ENCODE measurements at places on chromosomes 5 and 9.

GRCh38 chr9:13480693-13481092 is 201.2 kb upstream of the MPDZ start:
- no peak for DNase-seq

GRCh38 chr9:68925175-68925574 is 88.7 kb downstream of the PRKACG start:
- no peak for DNase-seq

- no peak for DNase-seq
Observed at GRCh38 chr5:134090522-134090921, 24.0 kb upstream of the TCF7 start.

DNA sequence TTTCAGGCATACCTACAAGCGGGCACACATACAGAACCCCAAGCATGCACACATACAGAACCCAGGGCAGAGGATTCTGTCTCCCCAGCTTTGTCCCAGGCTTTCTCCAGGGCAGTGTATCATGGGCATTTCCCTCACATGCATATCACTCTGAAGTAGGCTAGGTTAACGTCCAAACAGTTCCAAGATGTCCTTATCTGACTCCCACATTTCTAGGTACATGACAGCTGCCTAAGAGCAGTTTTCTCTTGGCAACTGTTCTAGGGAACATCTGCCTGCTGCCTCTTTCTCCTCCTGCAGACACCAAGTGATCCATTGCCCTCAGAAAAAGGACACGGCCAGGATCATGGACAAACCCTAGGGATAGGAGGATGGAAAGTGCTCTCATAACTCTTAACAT is 84.9 kb upstream of the NR3C1 start:
- DNase-seq = no peak

DNA sequence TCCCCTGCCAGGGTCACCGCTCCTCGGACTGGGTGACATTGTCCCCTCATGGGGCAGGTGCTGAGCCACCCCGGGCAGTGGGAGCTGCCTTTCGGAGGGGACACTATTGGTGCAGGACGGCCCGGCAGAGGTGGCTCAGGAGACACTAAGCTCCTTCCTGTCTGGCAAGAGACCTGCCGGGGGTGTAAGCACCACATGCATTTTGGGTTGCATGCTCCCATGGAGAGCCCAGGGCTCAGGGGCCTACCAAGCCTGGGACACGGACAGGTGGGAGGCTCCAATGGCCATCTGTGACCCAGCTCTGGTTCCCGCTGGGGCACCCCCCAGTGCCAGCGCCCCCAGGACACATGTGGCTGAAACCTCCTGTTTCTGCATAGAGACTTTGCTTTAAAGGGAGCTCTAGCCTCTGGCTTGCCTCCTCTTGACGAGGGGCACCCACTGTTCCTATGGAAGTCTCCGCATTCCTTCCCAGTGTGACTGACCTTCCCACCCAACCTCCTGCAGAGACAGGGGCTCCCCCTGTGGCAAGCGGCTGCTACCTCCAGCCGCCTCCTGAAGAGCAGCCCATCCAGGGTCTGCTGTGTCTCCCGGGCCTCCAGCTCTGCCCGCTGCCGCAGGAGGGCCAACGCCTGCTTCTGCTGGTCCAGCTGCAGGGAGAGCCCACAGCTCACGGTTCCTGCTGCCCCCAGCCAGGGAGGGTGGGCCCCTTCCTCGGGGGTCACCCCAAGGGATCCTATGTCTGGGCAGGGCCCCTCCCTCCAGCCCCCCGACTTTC is 28.1 kb downstream of the CCDC187 start:
- no peak for DNase-seq

DNA sequence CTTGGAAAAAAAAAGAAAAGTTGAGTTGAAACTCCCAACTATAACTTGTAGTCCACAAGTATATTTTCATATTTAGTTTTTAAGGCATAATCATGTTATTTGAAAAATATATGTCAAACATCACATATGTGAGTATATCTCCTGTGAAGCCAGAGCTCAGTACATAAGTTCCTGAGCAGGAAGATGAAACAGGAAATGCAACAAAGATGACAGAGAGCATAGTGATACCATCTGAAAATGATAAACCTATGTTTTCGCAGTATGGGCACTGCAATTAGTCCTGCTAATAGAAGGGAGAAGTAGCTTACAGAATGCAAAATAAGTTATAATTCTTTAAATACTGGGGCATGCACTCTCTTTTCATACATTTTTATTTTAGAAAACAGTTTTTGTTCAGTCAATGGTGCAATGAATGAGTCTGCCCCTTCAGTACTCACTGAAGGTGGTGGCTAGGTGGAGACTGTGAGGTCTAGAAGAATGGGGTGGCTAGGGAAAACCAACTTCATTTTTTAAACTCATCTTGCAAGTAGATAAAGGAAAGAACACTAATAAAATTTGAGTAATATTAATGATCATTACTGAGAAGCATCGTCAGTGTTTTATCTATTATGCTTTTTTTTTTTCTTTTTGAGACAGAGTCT is 54.1 kb upstream of the FYB1 start:
- DNase-seq = no peak

DNA sequence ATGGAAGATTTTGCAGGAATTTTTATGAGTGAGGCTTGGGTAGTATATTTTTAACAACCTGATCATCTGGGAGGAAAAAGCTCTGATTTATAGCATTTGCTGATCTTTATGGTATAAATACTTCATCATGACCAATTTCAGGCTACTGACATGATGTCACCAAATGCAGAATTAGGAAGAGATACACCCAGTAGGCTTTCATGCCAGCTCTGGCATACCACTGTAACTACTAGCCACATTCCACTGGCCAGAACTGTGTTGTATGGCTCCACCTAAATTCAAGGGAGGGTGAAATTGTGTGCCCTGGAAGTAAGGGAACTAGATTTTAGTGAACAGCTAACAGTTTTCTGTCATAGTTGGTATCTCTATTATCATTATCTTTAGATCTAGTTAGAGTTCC is 17.6 kb downstream of the AP3S1 start:
- no peak for DNase-seq

DNA sequence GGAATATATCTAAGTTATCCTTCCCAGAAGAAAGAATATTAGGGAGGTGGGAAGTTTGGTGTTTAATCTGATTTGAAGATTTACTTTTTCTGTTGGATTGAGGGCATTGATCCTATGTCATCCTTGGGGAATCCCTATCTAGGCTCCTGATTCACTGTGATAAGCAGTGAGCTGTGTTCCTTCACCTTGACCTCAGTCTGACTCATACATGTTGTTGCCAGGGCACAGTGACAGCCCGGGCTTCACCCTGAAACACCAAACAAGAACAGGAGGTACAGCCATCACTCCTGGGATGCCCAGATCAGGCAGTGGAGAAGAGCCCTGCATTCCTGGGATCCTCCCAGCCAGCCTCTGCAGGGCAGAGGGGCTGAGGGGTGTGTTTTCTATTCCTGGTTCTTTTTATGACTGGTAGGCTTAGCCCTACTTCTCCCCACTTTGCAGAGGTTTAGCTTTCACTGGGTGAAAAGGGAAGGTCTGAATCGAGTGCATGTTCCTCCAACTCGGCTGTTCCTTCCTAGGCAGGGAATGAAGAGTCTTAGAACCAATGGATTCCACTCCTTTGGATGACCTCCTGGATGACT is 3.1 kb upstream of the FAM53C start:
- DNase-seq = peak; percentile 40

DNA sequence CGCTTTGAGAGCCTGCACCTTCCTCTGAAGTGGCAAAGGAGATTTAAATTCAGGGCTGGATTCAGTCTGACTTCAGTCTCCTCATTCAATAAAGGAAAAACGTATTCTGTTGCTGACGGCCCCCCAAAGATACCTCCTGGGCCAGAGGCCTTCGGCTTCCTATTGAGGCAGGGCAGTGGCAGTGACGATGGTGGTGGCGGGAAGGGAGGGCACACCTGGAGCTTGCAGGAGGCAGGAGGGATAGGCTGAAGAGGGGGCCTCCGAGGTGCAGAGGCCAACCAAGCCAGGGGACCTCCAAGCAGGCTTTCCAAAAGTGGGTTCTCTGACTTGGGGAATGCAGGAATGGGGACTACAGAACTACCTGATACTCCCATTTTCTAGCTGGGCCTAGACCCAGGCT is 15.9 kb downstream of the RNF44 start:
- DNase-seq = no peak

GRCh38 chr5:180600554-180601041 is 9.3 kb upstream of the SCGB3A1 start:
- DNase-seq = no peak

DNA sequence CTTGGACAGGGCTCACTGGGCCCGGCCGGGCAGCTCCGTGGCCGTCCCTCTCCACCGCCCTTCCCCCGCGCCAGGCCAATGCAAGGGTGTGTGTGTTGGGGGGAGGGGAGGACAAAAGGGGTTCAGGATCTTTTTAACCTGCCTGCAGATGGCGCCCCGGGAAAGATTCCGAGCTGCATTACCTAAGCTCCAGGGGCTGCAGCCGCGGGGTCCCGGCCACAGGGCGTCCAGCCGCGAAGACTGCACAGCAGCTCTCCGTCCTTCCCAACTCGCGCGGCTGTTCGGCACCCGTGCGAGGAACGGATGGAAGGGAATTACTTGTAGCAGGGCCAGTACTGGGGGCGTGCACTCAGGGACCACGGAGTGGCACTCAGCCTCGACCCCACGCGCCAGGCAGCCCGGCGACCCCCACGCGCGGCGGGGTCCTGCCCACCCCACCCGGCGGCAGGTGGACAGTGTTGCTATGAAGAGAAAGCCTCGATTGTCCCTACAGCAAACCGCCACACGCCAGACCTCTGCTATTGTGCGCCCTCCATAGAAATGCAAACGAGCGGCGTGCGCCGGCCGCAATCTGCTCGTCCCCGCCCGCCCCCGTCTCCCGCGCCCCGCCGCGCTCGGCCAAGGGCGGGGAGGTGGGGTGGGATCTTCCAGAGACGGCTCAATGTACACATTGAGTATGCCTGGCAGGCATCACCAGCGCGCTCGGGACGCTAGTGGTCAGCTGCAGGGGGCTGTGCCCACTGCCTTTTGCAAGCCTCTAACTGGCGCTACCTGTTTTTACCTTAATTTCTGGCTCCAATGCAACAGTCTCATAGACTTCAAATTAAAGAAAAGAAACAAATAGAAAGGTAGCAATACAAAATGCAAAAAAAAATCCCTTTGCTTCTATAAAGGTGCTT is 796 bp upstream of the GADD45G start:
- peak; percentile 7 for DNase-seq

- no peak for DNase-seq
Observed at GRCh38 chr9:123127512-123128075, 94.1 kb downstream of the GPR21 start.

Data from HT1080 (cell line).